ENCODE measurements at places on chromosomes 1 and 21. TPM values are rescaled to one million over a fixed set of nuclear protein-coding genes. Genes with fewer than 3 reads are reported as not detected.

DNA sequence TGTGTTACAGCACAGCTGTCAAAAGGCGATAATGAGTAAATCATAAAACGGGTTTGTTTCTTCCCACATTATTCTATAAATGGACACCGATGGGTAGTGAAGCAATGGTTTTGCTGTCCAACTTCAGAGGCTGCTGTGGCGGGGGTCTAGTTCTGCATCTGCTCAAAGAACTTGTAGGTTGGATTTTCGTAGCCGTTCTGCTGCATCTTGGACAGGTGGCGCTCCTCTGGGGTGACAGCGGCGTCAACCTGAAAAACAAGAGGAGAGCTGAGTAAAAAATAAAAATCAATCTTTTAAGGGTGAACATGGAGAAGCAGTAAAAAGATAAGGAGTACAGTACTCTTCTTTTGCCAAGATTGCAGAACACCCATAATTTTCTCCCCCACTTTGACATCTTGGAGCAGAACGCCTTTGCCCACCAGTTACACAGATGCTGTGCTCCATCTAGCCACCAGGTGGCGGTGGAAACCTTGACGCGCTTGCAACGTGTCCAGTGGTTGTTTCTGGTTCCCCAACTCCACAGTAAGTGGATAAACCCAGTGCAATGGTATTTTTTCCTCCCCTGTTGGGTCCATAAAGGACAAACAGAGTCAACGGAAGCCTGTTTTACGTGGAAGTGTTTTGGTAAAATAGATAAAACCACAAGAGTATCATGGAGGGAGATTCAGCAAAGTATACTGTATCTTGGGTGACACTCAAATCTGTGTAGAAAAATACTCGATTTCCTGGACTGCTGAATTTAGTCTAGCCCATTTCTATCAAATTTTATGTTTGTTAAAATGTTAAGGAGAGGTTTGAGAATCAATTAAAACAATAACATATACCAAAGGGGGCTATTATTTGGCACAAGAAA is 147.0 kb downstream of the GABPA start:
- DNase-seq, result peak; percentile 80

DNA sequence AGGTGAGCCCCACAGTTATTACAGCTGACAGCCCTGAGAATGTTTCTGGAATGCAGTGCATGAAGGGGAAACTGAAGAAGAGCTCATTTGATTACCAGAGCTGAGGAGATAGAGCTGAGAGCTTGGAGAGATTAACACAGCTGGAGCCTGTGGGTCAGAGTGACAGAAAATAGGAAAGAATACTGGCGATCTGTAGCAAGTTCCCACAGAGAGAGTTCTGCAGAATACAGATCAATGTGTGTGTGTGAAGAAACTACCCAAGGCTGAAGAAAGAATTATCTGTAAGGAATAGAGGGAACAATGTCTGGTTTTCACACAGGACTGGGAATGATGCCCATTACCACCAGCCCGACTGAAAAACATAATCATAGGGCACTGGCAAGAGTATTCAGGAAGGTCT is 103.6 kb upstream of the SNX7 start:
- no peak for DNase-seq

GRCh38 chr1:244802041-244802440 is 33.4 kb upstream of the COX20 start:
- no peak for DNase-seq

RNU1-3 gene
- polyA plus RNA-seq, result not detected

TMOD4 gene
- 0.59 TPM for polyA plus RNA-seq
